Mesothelial cell of epicardium (in vitro differentiated cells): ENCODE measurements at places on chromosomes 11 and 22.

DNA sequence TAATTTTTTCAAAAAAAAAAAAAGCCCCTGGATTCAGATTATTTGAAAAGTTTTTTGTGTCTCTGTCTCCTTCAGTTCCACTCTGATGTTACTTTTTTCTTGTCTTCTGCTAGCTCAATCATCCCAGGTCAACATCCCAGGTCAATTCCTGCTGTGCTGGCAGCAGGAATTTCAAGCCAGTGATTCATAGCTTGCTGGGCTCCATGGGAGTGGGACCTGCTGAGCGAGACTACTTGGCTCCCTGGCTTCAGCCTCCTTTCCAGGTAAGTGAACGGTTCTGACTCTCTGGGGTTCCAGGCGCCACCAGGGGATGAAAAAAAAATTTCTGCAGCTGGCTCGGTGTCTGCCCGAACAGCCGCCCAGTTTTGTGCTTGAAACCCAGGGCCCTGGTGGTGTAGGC, 31.4 kb downstream of the PLAAT5 start:
- H3K4me1 ChIP-seq: peaks cover 2% of the 10 kb centered on the region
- H3K4me3 ChIP-seq: no peak overlapping the region
- H3K27ac ChIP-seq: no peak overlapping the region
- no peaks in the 10 kb centered on the region for H3K36me3 ChIP-seq
- peaks cover 5% of the 10 kb centered on the region for H3K27me3 ChIP-seq

- no peak for DNase-seq
- H3K27ac ChIP-seq: no peak overlapping the region
- H3K36me3 ChIP-seq: no peaks in the 10 kb centered on the region
- peaks cover 28% of the 10 kb centered on the region for H3K27me3 ChIP-seq
- no peak overlapping the region for H3K4me3 ChIP-seq
- no peaks in the 10 kb centered on the region for H3K4me1 ChIP-seq
Observed at GRCh38 chr11:117434481-117434880, 106.8 kb downstream of the CEP164 start.

DNA sequence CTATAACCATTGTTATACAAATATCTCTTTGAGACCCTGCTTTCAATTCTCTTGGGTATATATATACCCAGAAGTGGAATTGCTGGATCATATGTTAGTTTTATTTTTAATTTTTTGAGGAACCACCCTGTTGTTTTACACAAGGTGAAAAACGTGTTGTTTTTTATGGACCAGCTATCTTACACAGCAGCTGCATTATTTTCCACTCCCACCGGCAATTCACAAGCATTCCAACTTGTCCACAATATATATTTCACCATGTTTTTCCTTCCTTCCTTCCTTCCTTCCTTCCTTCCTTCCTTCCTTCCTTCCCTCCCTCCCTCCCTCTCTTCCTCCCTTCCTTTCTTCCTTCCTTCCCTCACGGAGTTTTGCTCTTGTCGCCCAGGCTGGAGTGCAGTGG, 6.3 kb upstream of the APOL5 start:
- DNase-seq: no peak
- H3K4me1 ChIP-seq: peaks cover 3% of the 10 kb centered on the region
- no peaks in the 10 kb centered on the region for H3K36me3 ChIP-seq
- no peak overlapping the region for H3K27ac ChIP-seq
- H3K27me3 ChIP-seq: peaks cover 5% of the 10 kb centered on the region

- DNase-seq: no peak
- H3K27ac ChIP-seq: peak overlapping the region; percentile 58
- H3K36me3 ChIP-seq: no peaks in the 10 kb centered on the region
Observed at GRCh38 chr11:84965484-84965883, 661.7 kb downstream of the DLG2 start.

DNA sequence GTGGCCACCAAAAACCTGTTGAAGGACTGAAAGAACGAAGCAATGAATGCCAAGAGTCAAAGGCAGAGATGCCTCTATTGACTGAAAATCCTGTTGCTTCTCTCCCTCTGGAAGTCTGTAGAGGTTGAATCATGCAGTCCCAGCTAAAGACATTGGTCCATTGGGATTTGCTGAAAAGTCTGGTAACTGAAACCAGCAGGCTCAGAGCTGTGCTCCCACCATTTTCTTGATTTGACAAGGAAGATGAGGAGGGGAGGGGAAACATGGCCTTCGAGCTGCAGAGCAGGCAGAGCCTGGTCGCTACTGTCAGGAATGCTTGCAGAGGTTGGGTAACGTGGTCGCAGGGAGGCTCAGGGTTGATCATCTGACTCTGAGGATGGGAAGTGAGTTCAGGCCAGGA, 72.8 kb upstream of the CSNK2A3 start:
- peaks cover 24% of the 10 kb centered on the region for H3K27me3 ChIP-seq
- H3K4me3 ChIP-seq: no peak overlapping the region
- H3K36me3 ChIP-seq: no peaks in the 10 kb centered on the region

DNA sequence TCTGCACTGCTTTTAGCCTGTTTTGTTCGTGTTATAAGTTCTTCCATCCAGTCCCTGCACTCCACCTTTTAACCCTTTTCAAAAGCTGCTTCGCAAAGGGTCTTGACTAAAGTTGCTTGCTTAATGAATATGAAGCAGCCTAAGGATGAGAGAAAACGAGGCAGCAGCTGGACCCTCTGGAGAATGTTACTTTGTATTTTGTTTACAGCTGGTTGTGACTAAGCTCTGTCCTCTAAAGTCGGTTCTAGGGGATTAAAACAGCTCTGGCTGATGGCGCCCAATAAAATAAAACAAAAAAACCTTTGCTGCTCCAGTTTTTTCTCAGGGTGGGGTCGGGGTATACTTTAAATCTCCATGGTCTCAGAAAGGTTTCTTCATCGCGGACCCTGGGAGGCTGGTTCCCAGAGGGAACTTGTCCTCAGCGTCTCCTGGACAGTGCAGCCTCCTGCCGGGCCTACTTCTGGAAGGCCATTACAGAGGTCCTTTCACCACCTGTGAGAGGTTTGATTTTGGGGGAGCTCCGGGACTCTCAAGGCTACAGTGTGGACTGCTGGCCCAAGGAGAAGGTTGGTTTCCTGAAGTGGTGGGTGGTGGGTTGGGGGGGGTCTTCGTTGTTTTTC, 836 bp upstream of the RBM4 start:
- peaks cover 25% of the 10 kb centered on the region for H3K36me3 ChIP-seq
- peak overlapping the region; percentile 100 for H3K27ac ChIP-seq
- no peaks in the 10 kb centered on the region for H3K27me3 ChIP-seq

GRCh38 chr11:114826910-114827442, 148.6 kb downstream of the NXPE2 start:
- H3K27ac ChIP-seq: no peak overlapping the region
- DNase-seq: no peak
- peaks cover 2% of the 10 kb centered on the region for H3K4me1 ChIP-seq
- H3K4me3 ChIP-seq: no peak overlapping the region
- H3K36me3 ChIP-seq: no peaks in the 10 kb centered on the region

DNA sequence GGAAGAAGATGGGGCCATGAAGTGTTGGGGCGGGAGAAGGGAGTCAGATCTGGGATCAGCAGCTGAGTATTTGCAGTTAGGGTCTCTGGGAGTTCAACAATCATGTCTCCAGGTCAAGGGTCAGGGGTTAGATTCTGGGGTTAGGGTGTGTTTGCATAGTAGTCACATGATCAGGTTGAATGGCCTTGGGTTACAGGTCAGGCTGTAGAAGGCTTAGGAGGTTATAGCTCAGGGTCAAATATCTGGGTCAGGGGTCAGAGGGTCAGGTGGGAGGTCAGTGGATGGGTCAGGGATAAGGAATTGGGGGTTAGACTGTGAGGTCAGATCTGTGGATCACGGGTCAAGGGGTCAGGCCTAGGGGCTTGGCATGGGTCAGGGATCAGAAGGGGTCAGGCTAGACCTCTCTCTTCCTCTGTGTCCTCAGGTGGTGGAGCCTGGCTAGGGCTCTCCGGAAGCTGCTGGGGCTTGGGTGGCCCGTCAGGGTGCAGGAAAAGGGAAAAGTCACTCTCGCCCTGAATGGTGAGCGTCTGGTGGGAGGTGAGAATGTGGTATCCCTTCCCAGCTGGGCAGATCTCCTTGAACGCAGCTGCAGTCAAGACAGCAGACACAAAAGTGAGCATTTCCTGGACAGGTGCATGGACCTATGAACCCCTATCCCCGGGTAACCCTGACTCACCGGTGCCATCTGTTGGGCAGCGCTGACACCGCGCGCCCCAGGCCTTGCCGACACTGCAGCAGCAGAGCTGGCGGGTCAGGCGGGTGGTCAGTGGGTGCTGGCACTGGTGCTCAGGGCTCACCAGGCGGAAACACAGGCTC, 6.4 kb downstream of the LTBP3 start:
- peaks cover 3% of the 10 kb centered on the region for H3K27me3 ChIP-seq
- H3K36me3 ChIP-seq: peaks cover 35% of the 10 kb centered on the region
- H3K4me1 ChIP-seq: peaks cover 36% of the 10 kb centered on the region
- no peak overlapping the region for H3K4me3 ChIP-seq
- no peak overlapping the region for H3K27ac ChIP-seq

DNA sequence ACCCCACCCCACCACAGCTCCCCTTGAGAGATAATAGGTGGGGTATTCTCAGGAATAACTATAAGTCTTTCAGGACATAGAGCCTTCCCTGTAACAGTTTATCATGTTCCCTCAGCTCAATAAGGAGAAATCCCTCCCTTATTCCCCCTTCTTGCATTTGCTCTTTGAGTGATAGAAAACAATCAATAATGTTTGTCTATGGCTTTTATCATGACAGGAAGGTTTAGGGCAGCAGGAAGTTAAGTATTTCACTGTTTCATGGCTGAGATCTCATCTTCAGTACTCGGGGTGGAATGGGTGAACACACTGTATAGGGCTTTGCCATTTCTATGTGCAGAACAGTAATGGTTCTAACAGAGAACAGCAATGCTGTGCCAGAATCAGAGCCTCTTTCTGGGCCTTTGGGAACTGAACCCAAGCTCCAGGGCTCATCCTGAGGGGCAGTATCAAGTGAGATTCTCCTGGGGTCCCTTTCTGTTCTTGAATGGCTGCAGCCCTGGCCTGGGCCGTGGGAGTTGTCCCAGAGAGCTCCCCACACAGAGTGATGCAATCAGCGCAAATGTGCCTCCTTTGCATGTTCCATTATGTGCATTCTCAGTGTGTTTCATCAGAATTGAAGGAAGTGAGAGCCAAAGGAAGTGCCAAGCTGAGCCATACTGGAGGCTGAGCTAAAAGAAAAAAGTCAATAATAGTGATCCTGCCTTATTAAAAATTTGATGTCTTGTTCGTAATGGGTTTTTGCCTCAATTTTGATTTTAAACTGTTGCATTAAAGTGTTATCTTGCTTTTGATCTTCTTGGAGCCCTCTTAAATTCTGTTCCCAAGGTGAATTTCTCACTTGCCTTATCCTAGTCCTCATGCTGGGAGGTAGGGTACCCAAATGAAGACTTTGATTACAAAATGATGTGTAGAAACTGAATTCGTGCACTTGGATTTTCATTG, 2.9 kb upstream of the CYP2R1 start:
- no peaks in the 10 kb centered on the region for H3K36me3 ChIP-seq
- peaks cover 23% of the 10 kb centered on the region for H3K4me1 ChIP-seq
- no peak overlapping the region for H3K4me3 ChIP-seq
- no peaks in the 10 kb centered on the region for H3K27me3 ChIP-seq
- no peak overlapping the region for H3K27ac ChIP-seq

- no peak overlapping the region for H3K4me3 ChIP-seq
- no peak for DNase-seq
- H3K27me3 ChIP-seq: no peaks in the 10 kb centered on the region
Observed at GRCh38 chr11:59891781-59892181, 13.2 kb downstream of the OOSP3 start.

DNA sequence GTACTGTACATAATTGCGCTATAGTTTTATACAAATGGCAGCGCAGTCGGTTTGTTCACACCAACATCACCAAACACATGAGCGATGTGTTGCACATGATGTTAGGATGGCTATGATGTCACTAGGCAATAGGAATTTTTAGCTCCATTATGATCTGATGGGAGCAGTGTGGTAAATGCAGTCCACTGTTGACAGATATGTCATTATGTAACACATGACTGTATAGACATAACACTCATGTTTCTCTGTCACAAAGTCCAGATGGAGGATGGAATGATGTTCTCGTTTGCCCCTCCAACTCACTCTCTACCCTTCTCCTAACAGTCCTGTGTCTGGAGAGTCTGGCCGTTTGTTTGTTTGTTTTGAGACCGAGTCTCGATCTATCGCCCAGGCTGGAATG, 288.5 kb downstream of the LARGE1 start:
- H3K4me1 ChIP-seq: no peaks in the 10 kb centered on the region
- DNase-seq: no peak
- H3K27ac ChIP-seq: no peak overlapping the region
- peaks cover 12% of the 10 kb centered on the region for H3K36me3 ChIP-seq

- DNase-seq: no peak
- no peaks in the 10 kb centered on the region for H3K4me1 ChIP-seq
- no peak overlapping the region for H3K27ac ChIP-seq
- peaks cover 18% of the 10 kb centered on the region for H3K27me3 ChIP-seq
- no peaks in the 10 kb centered on the region for H3K36me3 ChIP-seq
- H3K4me3 ChIP-seq: no peak overlapping the region
Observed at GRCh38 chr11:56841210-56841810, 92.8 kb upstream of the OR9G4 start.

DNA sequence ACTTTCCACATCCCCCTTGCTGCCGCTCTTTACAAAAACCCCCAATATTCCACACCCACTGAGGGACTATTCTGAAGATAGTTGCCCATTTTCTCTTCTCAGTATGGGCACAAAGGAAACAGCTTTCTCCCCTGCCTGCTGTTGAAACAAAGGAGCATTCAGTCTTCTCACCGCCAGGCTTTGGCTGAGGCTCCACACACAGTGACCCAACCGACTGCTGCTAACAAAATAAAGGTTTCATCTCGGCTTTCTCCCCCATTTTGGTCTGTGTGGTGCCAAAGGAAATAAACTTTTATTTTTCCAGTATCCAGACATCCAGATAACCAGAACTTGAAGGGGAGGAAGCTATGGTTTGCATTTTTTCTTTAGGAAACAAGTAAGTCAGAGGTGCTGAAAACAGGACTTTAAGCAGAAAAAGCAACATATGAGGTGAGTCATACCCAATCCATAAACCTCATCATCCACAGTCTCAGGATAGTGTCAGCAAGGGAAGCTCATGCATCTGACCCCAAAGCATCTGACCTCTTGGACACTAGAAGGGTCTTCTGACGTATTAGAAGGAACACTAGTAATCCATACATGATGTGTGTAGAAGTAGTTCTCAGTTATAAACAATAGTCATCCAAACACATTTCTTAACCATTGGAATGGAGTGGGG, 6.4 kb downstream of the CLMP start:
- H3K4me3 ChIP-seq: no peak overlapping the region
- H3K4me1 ChIP-seq: peaks cover 17% of the 10 kb centered on the region
- H3K27ac ChIP-seq: peak overlapping the region; percentile 80
- peaks cover 37% of the 10 kb centered on the region for H3K27me3 ChIP-seq
- H3K36me3 ChIP-seq: no peaks in the 10 kb centered on the region
- DNase-seq: no peak

- H3K27me3 ChIP-seq: no peaks in the 10 kb centered on the region
- no peaks in the 10 kb centered on the region for H3K36me3 ChIP-seq
- no peak overlapping the region for H3K27ac ChIP-seq
- H3K4me3 ChIP-seq: no peak overlapping the region
- no peak for DNase-seq
- H3K4me1 ChIP-seq: peaks cover 17% of the 10 kb centered on the region
Observed at GRCh38 chr11:13336246-13336878, 58.8 kb downstream of the BMAL1 start.
